ENCODE measurements at places on chromosomes 12 and 14. TPM values are rescaled to one million over a fixed set of nuclear protein-coding genes. Genes with fewer than 3 reads are reported as not detected.
A peak's percentile ranks its signal among the peaks of the same experiment; 100 is the strongest.

DNA sequence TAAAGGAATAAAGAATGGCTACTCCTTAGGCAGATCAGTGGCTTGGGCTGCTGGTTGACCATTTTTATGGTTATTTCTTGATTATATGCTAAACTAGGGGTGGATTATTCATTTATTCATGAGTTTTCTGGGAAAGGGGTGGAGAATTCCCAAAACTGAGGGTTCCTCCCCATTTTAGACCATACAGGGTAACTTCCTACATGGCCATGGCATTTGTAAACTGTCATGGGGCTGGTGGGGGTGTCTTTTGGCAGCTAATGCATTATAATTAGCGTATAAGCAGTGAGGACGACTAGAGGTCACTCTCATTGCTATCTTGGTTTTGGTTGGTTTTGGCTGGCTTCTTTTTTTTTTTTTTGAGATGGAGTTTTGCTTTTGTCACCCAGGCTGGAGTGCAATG, 25.6 kb upstream of the JPH4 start:
- no peak for DNase-seq

Gene CCDC184
- 0.34 TPM for total RNA-seq

Gene GRIP1
- total RNA-seq: not detected

Gene INSM2
- total RNA-seq: not detected

GRCh38 chr12:57145460-57146059, 1.9 kb downstream of the LRP1-AS start:
- DNase-seq: no peak

GRCh38 chr12:96225044-96225855, 31.1 kb downstream of the ELK3 start:
- DNase-seq: no peak

Gene DBX2
- total RNA-seq: not detected

DNA sequence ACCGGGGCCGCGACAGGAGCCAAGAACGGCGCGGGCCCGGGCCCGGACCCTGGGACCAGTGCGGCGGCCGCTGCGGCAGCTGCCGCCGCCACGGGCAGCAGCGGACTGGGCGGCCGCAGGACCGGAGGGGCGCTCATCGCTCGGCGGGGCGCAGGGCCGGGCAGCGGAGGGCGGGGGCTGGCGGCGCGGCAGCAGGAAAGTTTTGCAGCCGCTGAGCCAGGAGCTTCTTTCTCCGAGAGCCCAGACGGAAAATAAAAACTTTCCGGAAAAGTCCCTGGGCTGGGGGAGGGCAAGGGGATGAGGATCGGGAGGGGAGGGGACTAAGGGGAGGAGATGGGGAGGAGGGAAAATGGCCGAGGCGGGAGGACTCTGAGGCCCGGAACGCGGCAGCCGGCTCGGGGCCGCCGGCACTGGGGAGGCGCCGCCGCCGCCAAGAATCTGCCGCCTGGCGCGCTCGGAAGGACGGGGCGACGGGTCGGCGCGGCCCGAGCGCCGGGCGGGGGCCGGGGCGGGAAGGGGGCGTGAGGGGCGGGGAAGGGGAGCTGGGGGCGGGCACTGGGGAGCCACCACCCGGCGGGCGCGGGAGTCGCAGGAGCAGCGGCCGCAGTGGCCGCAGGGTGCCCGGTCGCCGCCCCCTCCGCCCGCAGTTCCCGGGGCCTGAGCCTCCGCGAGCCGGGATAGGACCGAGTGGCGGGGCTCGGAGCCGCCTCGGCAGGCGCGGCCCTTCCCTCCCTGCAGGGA, at the start of gene PRKD1:
TSS of gene PRKD1 (minus strand) at position 472 of the 741 bp plus-strand sequence.
- DNase-seq: no peak

Gene COX8C
- total RNA-seq: not detected

DNA sequence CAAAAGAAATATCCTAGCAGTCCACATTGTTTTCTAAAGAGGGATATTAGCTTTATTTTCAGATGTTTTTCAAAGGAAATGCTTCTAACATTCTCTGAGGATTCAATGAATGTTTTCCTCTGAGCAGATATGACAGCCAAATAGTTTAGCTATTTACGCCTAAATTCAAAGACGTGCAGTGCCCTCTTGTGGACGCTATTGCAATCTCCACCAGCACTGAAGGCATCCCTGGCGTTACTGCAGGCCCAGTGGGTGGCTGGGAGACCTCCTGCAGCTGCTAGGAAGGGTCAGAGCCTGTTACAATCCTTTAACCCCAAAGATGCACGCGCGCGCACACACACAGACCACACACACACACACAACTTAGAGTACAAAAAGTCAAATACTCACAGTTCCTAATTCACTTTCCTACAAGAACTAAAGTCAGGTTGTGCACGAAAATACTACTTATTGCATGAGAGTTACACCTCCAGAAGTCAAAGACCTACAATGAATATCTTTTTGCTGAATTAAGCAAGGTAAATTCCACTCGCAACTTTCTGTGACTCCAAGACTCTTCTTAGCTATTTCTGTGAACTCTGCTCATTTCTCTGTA, 589.3 kb upstream of the TMEM132C start:
- DNase-seq: no peak

Gene CCDC38
- total RNA-seq: 0.27 TPM

Gene TRHDE
- total RNA-seq: 2.9 TPM

GRCh38 chr14:66717561-66718140, 209.7 kb downstream of the GPHN start:
- no peak for DNase-seq

GRCh38 chr12:127716166-127716565, 550.8 kb upstream of the TMEM132C start:
- no peak for DNase-seq

DNA sequence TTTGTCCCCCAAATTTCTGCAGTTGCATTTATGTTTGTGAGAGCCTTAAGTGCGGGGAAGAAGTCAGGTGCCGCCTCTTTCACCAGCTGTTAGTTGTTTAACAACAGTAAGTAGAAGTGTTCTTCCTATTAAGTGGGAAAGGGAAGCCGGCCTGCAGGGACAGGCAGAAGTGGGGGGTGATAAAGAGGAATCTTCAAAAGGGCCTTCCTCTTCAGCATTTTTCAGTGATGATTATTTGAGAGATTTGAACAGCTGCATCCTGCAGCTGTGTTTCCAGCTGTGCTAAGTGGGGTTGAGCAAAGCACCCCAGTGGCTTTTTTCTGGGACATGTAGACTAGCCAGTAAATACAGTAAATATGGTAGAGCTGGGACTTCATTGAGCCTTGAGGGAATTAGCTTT, 32.1 kb upstream of the SLC38A1 start:
- no peak for DNase-seq

Gene KLRD1
- total RNA-seq: 0.27 TPM

Gene ARHGAP9
- 0.84 TPM for total RNA-seq

Gene KRT83
- total RNA-seq: not detected

- no peak for DNase-seq
Measured at GRCh38 chr12:94222351-94223084, 74.1 kb downstream of the PLXNC1 start.

GRCh38 chr14:89933002-89933401, 21.5 kb downstream of the EFCAB11 start:
- no peak for DNase-seq

DNA sequence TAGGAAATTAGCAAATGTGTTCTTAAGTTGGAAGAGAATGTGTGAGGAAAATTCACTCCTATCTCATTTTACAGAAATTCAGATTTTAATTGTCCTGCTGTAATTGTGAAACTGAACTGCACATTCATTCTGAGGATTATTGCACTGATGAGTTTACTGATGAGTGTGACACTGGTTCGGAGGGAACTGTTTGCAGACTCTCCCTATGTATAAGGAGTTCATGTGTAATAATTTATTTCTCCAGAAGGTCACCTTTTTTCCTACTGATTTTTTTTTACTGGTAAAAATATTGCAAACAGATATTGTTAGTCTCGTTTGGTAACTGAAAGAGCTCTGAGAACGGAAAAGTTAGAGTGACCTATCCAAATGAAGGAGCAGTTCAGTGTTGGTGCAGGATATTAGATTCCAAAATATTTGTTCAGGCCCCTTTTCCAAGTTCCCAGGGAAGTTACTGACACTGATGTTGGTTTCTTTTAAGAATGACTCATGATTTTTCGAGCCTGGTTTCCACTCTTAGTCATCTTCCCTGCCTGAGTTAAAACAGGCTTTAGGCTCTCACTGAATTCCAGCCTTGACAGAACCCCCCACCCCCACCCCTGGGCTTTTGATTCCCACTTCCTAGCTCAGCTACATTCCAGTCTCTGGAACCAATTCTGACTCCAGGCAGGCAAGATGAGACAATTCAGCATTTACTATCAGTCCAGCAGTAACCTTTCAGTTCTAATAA, 18.4 kb downstream of the ANO6 start:
- DNase-seq: peak; percentile 88

Gene RTL1
- not detected for total RNA-seq

DNA sequence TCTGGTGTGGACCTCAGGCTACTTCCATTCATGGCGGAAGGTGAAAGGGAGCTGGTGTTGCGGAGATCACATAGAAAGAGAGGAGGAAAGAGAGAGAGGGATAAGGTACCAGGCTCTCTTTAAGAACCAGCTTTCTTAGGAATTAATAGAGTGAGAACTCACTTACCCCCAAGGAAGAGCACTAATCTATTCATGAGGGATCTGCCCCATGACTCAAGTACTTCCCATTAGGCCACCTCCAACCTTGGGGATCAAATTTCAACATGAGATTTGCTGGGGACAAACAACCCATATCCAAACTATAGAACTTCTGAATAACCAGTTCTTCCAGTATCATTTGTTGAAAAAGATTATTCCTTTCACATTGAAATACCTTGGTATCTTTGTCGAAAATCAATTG, 34.0 kb upstream of the C2CD5 start:
- no peak for DNase-seq

GRCh38 chr12:111596985-111597830, 1.9 kb downstream of the ATXN2 start:
- peak; percentile 59 for DNase-seq

Gene NCKAP5L
- total RNA-seq: 12.1 TPM

Gene ABCB9
- total RNA-seq: 14.7 TPM

GRCh38 chr14:44497148-44497547, 9.9 kb downstream of the FSCB start:
- no peak for DNase-seq

Gene TTC9
- total RNA-seq: 2.4 TPM

DNA sequence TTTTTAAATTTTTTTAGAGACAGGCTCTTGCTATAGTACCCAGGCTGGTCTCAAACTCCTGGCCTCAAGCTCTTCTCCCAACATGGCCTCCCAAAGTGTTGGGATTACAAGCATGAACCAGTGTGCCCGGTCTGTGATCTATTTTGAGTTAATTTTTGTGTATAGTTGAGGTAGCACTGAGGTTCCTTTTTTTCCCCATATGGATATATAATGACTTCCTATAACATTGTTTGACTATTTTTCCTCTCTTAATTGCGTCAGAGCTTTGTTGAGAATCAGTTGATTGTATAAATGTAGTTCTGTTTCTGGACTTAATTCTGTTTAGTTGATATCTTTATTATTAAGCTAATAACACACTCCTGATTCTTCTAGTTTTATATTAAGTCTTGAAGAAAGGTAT, 8.6 kb upstream of the M6PR start:
- no peak for DNase-seq

DNA sequence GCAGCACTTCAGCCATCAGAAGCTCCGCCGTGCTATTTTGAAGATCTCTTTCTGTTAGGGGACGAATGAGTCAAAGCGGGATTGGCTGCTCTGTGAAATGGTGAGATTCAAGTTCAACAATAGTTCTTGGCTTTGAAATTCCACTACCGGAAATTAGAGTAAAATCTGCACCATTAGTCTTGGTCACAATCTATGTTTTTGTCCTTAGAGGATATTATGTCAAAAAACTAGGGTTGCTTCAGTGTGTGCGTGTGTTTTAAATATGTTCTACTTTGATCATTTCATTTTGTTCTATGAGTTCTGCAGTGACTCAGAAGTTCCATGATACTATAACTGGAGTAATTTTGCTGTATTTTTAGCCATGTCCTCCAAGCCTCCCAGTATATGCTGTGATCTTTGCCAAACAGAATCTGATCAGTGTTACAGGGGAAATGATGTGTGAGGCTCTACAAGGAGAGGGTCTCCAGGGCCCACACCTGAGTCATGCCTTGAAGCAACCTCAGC, 22.6 kb downstream of the GPHB5 start:
- DNase-seq: no peak

DNA sequence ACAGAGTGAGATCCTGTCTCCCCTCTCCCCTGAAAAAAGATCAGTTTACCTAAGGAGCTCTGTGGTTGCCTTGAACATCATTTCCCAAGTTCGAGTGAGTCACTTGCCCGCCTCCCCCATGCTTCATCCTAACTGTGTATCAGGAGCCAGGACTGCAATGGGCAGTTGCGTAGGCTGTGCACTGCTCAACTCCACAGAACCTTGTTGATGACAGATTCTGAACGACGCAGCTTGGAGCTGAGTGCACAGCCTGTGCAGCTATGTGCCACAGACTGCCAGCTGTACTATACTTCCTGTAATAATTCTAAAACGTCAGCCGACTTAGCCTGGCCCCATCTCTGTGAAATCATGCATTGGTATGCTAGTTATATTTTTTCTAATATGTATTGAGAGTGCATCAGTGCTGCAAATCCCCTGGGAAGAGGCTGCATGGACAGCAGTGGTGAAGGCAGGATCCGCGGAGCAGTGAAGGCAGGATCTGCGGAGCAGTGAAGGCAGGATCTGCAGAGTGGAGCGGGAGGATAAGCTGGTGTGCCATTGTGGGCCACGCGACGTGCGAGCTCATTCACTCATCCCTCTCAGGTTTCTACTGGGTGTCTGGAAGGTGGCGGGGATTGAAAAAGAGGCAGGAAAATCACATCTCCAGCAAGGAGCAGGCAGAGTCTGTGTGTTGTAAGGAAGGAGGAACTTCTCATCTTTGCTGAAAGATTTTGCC, 80.8 kb downstream of the GALNT9 start:
- DNase-seq: no peak

Gene HOXC4
- 1.5 TPM for total RNA-seq

Gene CPNE8
- 14.2 TPM for total RNA-seq

Gene GNB3
- 8.7 TPM for total RNA-seq

Gene TRIM9
- 4.6 TPM for total RNA-seq

DNA sequence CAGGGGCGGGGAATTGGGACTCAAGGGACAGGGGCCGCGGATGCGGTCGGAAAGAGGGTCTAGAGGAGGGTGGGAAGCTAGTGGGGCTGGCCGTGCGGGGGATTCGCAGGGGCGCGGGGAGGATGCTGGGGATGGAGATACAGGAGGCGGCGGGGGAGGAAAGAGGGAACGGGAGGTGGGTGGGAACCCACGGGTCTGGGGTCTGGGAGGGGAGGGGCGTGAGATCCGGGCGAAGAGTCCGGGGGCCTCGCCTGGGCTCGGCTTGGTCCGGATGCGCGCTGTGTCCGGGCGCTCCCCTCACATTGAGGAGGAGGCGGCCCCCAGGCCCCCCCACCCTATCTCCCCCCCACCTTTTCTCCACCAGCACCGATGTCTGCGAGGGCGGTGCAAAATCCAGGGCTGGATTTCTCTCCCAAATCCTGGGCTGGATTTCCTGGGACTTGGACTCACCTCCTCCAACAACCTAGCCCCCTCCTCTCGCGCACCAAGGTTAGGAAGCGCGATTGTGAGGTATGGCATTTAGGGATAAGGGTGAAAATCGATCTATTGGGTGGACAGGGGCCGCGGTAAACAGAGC, at the start of gene AGAP2:
TSS of gene AGAP2 (minus strand) at position 82 of the 577 bp plus-strand sequence. CDS start 496 bp downstream, outside the sequence.
- no peak for DNase-seq

DNA sequence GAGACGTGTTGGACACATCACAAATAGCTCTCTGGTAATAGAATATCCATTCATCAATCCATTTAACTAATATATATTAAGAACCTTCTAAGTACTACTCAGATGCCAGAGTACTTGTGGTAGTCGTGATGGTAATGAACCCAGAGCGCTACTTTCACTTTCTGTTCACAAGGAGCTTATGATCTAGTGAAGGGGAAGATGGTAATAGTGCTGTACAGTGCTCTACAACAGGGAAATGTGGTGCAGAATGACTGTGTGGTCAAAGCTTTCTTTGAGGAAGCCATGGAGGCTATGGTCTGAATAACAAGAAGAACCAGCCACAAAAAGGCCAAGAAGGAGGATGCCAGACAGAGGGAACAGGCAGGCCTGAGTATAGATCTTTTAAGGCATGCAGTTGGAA, 212.0 kb downstream of the PTPRO start:
- DNase-seq: no peak

Data from HCT116 (cell line).